HCT116 (cell line): ENCODE measurements at places on chromosomes 6 and 20. TPM values are rescaled to one million over a fixed set of nuclear protein-coding genes. Genes with fewer than 3 reads are reported as not detected.

Gene HCRTR2
- total RNA-seq = not detected

DNA sequence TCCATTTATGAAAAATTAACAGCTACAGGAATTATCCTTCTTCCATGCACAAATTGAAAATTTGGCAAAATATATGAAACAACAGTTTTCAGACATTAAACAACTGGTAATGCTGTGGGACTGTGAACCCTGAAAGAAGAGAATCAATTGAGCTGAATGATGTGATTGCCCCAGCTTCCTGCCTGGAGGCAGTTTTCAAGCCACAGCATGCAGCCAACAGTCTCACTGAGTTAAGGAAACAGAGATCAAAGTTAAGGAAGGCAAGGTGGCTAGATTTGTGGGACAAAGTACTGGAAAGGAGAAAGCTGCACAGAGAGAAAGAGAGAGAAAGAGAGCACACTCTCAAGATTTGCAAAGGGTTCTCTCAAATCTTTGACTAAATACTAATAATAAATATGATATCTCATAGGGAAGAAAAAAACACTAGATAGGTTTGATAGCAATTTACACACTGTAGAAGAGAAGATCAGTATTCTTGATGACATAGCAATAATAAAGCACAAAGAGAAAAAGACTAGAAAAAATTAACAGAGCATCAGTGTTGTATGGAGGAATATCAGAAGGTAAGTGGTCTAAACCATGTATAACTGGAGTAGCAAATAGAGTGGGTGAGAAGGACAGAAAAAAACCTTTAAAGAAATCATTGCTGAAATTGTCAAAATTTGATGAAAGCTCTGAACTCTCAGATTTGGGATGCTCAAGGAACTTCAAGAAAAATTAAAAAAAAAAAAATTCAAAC is 70.1 kb upstream of the CNKSR3 start:
- no peak for DNase-seq

Gene TNNC2
- not detected for total RNA-seq

DNA sequence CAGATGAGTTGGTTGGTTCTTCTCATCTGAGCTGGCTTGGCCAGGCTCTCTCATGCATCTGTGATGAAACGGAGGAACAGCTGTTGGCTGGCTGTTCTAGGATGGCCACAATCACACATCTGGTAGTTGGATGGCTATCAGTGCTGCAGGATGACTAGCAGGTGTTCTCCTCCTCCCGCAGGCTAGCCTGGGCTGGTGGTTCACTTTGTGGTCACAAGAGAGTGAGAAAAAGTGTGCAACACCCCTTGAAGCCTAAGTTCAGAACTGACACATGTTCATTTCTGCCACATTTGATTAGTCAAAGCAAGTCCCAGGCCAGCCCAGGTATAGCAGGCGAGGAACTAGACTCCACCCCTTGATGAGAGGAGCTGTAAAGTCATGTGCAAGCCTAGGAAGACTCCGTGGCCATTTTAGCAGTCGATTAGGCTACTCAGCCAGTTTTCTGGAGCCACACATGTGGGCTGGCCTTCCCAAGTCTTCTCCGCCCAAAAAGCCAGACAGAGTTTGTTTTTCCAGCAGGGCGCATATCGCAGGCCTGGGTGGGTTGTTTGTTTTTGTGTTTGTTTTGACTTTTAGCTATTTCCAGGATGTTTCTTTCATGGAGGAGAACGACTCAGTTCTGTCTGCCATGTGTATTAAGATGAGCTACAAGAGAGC is 120.8 kb downstream of the ISM1 start:
- no peak for DNase-seq

DNA sequence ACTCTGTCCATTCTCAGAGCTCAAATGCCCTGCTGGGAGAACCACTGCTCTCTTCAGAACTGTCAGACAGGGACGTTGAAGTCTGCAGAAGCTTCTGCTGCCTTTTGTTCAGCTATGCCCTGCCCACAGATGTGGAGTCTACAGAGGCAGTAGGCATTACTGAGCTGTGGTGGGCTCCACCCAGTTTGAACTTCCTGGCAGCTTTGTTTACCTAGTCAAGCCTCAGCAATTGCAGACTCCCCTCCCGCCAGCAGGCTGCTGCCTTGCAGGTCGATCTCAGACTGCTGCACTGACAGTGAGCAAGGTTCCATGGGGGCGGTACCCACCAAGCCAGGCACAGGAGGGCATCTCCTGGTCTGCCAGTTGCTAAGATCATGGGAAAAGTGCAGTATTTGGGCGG is 21.8 kb upstream of the UFL1 start:
- no peak for DNase-seq

- DNase-seq = no peak
Measured at GRCh38 chr6:31870385-31870921, 7.8 kb upstream of the NEU1 start.

GRCh38 chr6:167699141-167699931 is 127.4 kb upstream of the AFDN start:
- no peak for DNase-seq

Gene BHLHE23
- not detected for total RNA-seq

Gene PRIM2
- 44.0 TPM for total RNA-seq

DNA sequence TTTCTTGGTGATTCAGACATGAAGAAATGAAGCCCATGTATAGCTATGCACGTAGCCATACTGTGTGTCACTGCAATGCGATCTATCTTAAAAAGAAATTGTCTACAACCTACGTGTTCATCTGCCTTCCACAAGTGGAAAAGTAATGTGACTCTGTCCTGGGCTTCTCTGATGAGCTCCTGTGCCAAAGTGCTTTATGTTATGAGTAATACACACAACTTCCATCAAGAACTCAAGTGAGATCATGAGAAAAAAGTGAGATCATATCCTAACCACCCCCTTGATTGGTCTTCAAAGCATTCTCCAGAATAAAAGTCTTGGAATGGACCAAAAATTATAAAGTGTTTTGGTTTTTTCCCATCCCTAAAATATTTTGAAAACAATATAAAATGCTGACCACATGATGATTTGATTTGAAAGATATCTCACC is 114.3 kb downstream of the DST start:
- no peak for DNase-seq

Gene ABHD16B
- not detected for total RNA-seq

GRCh38 chr20:63035603-63036185 is 28.9 kb upstream of the BHLHE23 start:
- no peak for DNase-seq

- DNase-seq = no peak
Measured at GRCh38 chr20:57238089-57238488, 28.4 kb downstream of the BMP7 start.

- DNase-seq = peak; percentile 44
Measured at GRCh38 chr6:27630727-27631608, 158.1 kb upstream of the ZNF184 start.

DNA sequence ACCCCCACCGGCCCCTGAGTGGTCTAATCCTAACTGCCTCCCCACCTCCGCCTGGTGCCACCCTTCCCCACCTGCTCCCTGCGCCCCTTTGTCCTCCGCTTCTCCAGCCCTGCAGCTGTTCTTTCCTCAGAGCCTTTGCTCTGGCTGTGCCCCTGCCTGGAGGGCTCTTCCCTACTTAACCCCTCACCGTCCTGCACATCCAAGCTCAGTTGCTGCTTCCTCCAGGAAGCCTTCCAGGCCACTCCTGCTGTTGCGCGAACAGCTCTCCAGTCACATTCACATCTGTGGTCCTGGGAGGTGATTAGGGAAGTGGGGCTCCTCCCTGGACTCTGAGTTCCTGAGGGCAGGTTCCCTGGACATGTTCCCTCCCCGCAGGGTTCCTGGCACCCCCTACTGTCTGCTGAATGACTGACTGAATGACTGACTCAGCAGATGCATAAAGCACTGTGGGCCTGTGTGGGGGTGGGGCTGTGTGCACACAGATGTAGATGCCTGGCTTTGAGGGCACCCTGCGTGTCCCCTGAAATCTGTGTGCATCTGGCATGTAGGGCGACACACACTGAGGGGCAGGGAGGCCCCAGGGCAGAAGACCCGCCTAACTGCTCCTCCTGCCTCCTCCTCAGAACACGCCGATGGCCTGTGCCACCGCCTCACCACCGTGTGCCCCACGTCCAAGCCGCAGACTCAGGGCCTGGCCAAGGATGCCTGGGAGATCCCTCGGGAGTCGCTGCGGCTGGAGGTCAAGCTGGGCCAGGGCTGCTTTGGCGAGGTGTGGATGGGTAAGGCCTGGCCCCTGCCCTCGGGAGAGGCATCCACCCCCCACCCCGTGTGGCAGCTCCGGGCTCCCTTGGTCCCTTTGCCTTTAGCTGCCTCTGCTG is 51.4 kb downstream of the SRC start:
- no peak for DNase-seq

Gene PROKR2
- not detected for total RNA-seq

GRCh38 chr6:56874328-56874727 is 80.6 kb upstream of the BEND6 start:
- no peak for DNase-seq

DNA sequence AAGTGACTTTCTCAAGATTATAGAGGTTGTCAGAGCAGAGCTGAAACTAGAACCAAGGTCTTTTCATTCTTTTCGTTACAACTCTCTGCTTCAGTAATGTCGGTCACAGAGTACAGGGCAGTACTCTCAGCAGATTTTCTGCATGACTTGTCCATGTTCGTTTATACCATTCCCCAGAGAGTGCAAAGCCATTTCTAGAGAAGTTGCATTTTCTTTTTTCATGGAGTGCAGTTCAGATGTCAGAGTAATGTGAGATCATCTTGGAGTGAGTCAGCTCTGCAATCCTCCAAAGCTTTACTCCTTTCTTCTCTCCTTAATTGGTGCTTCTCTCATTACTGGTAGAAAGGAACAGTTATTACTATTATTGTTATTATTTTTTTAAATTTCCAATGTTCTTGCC is 115.6 kb upstream of the B3GAT2 start:
- no peak for DNase-seq

Gene ACTL10
- 0.22 TPM for total RNA-seq

Gene CLPSL2
- total RNA-seq = 1.7 TPM

Gene RNF114
- total RNA-seq = 66.8 TPM

- DNase-seq = no peak
Measured at GRCh38 chr6:52642368-52642767, 28.5 kb upstream of the TMEM14A start.

Gene SLC17A2
- not detected for total RNA-seq

- no peak for DNase-seq
Measured at GRCh38 chr20:63330940-63331339, 30.2 kb downstream of the CHRNA4 start.

- no peak for DNase-seq
Measured at GRCh38 chr6:126529637-126530362, 189.9 kb downstream of the CENPW start.

Gene RAB44
- 0.05 TPM for total RNA-seq

Gene C6orf118
- not detected for total RNA-seq

GRCh38 chr6:168724669-168725570 is 283.9 kb downstream of the SMOC2 start:
- DNase-seq = no peak

Gene PRRT1
- 6.1 TPM for total RNA-seq

GRCh38 chr6:21887231-21888185 is 294.0 kb downstream of the SOX4 start:
- no peak for DNase-seq

DNA sequence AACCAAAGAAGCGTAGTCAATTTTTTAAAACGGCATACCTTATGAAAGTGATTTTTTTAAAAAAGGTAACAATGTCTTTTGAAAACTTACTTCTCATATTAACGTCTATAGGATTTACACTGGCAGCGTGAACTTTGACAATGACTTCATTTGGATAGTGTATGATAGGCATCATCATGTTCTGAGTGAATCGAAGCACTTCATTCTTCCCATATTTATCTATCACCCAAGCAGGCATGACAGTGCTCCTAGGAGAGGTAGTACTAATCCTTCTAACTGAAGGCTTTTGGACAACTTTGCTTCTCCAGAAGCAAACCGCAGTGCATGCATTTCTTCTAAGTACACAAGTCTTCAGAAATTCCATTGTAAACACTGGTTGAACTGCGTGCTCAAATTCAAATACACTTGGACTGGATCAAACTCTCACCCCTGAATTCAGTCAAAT is 618 bp downstream of the RTN4IP1 start:
- DNase-seq = no peak

Gene PACSIN1
- total RNA-seq = 5.0 TPM

GRCh38 chr20:24698189-24698588 is 228.8 kb downstream of the SYNDIG1 start:
- no peak for DNase-seq

DNA sequence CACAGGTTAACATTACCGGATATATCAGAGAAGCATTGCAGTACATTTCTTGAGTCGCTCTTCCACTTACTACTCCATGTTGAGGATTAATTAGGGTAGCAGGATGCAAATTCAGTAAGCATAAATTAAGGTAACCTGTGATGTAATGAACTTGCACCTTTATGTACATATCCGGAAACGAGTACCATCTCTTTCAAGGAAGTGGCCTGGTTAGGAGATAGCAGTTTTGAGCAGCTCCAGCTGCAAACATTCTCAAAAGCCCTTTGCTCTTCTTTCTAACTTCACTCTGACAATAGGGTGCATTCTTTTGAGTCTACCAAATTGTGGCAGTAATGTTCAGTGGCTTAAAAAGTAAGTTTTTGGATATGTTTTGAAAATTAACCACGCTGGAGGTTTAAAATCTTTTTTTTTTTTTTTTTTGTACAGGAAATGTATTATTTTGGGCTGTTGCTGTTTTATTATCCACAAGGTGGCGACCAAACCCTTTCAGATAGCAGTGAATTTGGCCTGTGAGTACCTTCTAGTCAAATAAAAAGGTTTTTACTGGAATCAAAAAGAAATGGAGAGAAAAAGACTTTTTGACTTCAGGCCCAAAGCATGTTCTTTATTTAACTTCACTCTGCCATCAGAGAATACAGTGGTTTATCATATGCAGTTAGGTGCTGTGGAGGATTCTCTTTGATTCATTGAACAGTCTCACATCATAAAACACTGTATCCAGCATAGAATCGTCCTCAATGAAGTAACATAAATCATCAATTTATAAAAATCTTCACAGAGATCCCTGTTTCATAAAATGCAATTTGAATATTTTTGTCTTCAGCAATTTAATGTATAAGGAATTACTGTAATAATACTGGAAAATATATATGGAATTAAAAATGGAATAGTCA is 8.9 kb downstream of the FAM217B start:
- peak; percentile 29 for DNase-seq

GRCh38 chr6:53701333-53702218 is 36.0 kb upstream of the KLHL31 start:
- DNase-seq = no peak

DNA sequence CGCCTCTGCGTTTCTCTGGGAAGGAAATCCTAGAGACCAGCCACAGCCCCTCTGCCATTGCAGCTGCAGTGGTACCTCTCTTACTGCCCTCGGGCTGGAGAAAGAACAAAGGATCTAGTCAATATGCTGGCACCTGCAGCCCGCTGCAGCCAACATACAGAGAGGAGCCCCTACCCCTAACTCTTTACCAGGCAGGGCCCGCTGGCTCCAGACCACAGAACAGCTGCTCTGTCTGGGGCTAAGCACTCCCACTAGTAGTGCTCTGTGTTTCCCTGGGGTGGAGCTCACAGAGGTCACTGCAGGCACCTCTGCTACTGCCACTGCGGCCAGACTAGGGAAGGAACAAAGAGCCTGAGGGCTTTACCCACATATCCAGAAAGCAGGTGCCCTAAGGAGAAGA is 93.8 kb upstream of the IMPG1 start:
- DNase-seq = no peak

DNA sequence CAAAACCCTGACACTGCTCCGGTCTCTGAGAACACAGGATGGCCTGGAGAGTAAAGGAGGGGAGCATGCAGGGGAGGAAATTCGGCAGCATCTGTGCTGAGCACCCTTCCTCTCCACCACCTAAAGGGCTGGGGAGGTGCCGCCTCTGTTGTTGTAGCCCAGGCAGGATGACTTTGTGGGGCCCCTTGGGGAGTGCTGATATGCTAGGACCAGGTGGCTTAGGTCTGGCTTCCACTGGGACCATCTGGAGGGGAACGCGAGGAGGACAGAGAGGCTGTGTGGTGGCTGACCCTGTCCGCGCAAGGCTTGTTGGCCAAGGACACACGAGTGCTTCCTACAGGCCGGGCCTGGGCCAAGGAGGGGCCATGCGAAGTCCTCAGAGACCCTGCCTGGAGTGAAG is 9.9 kb upstream of the RPS6KA2 start:
- no peak for DNase-seq
